ENCODE measurements at places on chromosomes 1 and 21.

- no peak for DNase-seq
These were observed 1086.9 kb upstream of the TMPRSS15 start for GRCh38 chr21:19490481-19490880.

DNA sequence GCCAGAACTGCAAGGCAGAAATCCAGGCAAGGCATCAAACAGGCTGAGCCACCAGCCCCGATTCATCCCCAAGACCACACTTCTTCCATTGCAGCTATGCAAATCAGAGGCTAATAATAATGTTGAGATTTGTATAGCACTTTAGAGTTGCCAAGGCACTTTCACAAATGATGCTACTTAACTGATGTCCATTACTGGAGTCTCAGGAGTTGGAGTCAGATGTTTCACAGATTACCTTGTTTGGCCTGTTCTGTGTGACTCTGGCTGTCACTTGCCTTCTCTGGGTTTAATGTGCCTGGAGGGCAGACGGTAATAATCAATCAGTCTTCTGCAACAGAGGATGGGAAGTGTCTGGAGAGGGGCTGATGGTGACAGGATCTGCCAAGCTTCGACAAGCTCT lies 40.8 kb upstream of the MPZL1 start:
- DNase-seq = no peak

DNA sequence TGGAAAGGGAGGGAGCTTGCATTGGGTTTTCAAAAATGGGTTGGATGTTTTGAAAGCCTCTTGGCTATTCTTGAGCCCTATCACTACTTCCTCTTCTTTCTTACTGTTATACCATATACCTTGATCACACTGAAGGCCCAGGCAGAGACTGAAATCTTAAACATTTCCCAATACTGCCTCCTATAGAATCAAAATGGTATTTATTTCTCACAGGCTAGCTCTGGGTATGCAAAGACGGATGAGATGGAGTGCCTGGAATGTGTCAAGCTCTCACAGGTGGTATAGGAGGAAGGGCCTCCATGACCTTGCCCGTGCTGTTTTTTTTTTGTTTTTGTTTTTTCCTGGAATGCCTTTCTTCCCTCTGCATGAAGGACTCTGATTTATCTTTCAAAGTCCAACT lies 268.4 kb upstream of the USP24 start:
- peak; percentile 8 for DNase-seq

DNA sequence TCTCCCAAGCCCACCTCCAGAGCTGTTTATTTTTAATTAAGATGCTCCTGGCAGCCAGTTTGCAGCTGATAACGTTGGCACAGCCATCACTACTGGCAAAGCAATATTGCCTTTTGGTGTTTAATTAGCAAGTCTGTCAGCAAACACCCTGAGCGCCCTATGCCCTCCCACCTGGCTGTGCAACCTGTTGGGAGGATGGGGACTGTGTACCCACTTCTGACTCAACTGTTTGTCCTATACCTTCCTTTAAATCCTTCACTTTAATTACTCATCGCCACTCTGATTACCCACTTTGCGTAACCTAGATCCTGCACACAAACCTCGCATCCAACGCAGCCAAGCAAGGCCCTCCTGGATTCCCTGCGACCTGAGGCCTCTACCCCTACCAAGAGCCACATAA lies 67.1 kb downstream of the BCAR3 start:
- no peak for DNase-seq

- no peak for DNase-seq
These were observed 93.7 kb upstream of the C1orf174 start for GRCh38 chr1:3993619-3994375.

GRCh38 chr1:98176414-98176813 lies 255.6 kb upstream of the DPYD start:
- DNase-seq = no peak

- DNase-seq = no peak
These were observed 14.7 kb upstream of the COL6A1 start for GRCh38 chr21:45966791-45967394.

DNA sequence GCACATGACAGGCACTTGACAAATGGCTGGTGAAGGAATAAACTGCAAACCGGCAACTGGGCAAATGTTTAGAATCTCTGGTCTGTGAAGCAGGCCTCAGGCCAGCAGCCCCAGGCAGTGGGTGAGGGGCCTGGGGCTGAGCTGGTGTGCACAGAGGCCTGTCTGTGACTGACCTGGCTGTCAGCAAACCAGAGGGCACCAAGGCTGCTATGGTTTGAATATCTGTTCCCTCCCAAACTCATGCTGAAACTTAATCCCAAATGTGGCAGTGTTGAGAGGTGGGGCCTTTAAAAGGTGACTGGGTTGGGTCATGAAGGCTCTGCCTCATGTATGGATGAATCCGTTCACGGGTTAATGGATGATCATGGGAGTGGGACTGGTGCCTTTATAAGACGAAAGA lies 139.8 kb downstream of the DMRTB1 start:
- DNase-seq = no peak

- DNase-seq = no peak
These were observed 23.6 kb downstream of the ZBTB18 start for GRCh38 chr1:244074559-244075171.

- peak; percentile 97 for DNase-seq
These were observed 78.2 kb downstream of the MAP3K7CL start for GRCh38 chr21:29208682-29209059.

- no peak for DNase-seq
These were observed 18.3 kb upstream of the TLR5 start for GRCh38 chr1:223161321-223161720.

GRCh38 chr1:168428063-168428731 lies 115.6 kb downstream of the XCL2 start:
- no peak for DNase-seq

GRCh38 chr1:69662321-69662720 lies 94.6 kb downstream of the LRRC7 start:
- DNase-seq = no peak

DNA sequence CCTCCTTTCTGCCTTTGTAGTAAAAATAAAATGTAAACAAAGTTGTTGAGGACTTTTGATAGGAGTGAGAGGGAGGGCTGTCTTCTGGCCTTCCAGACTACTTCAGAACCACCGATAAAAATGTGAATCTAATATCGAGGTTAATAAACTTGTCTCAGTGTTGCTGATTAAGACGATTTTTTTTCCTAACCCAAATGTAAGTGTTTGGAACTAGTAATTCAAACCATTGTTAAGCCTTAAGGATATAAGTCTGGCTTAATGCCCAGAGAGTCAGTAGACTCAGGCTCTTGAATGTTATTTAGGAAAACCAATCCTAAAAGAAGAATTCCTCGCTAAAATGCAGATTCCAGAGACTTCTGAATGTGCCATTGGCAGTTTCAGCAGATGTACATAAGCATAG lies 356.9 kb downstream of the SIPA1L2 start:
- DNase-seq = no peak

GRCh38 chr1:217953922-217954321 lies 322.8 kb downstream of the SPATA17 start:
- no peak for DNase-seq

DNA sequence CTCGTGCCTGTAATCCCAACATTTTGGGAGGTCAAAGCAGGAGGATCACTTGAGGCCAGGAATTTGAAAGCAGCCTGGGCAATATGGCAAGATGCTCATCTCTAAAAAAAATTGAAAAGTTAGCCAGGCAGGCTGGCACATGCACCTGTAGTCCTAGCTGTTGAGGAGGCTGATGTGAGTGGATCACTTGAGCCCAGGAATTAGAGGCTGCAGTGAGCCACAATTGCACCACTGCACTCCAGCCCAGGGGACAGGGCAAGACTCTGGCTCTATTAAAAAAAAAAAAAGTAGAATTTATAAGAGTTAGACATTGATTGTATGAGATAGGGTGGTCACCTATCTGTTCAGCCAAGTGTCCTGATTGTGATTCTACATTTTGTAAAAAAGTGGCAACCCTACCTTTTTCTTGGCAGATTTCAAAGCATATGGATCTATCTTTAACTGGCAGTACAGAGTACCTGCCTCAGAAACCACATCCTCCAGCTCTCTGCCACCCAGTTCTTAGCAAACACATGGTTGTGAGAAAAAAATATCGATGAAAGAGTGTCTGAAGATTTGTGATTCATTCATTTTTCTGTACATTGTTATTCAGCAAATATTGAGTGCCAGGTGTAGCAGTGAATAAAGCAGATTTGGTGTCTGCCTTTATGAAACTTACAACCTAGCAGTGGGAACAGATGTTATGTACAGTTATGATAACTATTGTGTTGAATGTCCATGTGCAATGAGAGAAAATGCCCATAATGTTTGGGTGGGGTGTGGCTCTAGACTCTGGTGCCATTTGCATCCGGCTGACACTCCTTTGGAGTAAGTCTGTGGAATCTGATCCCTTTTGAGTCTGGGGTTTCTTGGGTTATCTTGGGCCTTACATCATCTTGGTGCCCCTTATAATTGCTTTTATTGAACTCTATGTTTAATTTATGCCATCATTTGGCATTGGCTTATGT lies 82.5 kb downstream of the ST3GAL3 start:
- no peak for DNase-seq

GRCh38 chr1:156662800-156663055 lies 14.5 kb downstream of the NES start:
- no peak for DNase-seq

DNA sequence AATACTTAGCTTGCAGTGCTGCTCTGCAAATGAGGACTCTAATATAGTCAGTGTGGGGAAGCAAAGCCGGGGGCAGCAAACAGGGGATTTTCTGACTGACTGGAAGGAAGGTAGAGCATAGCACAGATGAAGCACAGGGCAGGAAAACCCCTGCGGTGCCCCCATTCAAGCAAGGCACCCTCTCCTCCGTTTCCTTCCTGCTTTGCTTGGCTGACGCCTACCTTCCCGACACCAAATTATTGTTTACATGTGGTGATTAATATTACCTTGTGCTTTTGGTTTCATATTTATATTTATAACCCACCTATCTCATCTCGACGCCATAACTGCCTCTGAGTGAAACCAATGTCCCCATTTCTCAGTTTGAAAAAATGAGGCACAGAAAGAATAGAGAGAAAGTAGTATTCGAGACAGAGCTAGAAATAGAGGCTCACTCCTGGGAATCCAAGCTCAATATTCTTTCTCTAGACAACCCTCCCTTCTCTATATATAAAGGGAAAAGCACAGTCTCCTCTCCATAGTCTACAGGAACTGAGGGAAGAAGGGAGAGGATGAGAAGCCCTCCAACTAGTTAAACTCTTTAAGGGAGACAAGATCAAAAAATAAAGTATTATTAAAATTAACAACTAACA lies 41.3 kb downstream of the PIK3C2B start:
- DNase-seq = peak; percentile 21

GRCh38 chr1:201254625-201255478 lies 28.5 kb upstream of the PKP1 start:
- peak; percentile 16 for DNase-seq

DNA sequence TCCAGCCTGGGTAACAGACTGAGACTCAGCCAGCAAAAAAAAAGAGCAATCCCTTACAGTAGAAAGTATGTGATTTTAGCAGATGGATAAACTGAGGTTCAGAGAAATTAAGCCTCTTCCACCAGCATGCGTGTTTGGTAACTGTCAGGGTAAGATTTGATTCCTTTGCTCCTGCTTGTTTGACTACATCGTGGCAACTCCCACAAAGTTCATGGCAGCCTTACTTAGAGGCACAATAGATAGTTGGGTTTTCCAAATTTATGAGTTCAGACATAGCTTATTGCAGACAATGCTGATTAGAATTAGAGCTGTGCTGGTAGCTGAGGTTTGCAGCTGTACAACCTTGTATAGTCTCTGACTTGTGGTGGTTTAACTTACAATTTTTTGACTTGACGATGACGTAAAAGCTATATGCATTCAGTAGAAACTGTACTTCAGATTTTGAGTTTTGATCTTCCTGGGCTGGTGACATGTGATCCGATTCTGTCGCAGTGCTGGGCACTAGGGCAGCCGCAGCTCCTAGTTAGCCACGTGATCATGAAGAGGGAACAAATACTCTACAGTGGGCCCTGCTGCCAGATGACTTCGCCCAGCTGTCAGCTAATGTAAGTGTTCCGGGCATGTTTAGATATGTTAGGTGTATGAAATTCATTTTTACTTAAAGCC lies 167.8 kb downstream of the DHRS3 start:
- no peak for DNase-seq

- DNase-seq = peak; percentile 45
These were observed 10.0 kb upstream of the C1orf115 start for GRCh38 chr1:220680085-220680687.

DNA sequence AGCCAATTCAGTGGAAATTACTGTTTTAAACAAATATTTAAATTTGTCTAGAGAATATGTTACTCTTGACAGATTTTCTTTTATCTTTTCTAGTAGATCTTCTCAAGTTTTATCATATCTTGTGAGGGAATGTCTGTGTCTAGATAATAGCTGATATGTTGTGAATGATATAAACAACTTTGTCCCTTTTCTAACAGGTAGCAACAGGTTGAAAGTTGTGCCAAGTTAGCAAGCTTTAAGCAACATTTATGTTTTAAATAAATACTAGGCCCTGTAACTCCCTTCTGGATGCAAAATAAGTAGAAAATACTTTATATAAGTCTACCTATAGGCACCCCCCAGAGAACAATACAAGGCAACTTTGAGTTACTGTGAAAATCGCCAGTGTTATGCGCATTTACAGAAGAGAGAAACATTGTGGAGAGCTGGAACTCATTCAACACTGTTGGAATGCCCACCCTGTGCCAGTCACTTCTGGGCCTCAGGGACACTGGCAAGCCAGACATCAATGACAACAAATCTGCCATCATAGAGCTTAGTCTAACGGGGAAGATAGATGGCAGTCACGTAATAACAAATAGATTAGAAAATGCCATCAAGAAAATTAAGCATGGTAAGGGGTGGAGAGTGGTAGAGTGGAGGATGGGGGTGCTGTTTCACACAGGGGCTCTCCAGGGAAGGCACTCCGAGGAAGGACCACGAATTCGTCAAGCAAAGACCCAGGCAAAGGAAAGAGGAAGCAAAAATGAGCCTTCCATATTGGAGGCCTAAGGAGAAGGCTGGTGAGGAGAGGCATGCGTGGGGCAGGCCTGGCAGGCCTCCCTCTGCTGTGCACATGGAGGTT lies 4.4 kb downstream of the MAP3K21 start:
- no peak for DNase-seq

DNA sequence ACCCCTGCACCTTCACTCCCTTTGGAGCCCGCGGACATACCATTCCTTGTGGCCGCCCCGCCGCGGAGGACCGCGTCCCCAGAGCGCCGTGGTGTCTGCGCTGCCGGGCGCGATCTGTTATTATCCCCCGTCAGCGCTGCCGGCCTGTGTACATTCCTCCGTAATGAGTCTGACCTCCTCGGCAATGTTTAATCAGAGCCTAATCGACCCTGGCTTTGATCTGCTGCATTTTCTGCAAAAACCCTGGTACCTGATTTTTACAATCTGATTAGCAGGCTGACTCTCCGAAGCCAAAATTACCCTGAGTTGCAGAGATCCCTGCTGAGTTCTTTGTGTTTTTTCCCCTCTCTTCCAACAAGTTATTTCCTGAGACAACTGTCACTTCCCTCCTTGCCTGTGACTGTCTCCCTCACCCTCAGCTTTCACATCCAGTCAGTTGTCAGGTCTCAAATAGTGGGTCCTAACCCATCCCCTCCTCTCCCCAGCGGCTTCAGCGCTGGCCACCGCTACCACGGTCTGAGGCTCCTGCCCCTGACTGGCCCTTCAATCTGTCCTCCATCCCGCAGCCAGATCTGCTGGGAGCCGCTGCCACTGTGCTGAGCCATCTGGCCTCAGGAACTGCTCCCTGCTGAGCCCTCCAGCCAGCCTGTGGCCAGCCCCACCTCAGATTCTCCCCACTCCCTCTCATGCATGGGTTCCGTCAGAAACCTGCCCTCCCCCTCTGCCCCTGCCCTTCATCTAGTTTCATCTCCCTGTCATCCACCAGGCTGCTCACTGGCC lies 53.5 kb downstream of the GLIS1 start:
- no peak for DNase-seq
